NCI-H774 (cell line): ENCODE measurements at places on chromosomes 1 and 21.
A peak's percentile ranks its signal among the peaks of the same experiment; 100 is the strongest.

DNA sequence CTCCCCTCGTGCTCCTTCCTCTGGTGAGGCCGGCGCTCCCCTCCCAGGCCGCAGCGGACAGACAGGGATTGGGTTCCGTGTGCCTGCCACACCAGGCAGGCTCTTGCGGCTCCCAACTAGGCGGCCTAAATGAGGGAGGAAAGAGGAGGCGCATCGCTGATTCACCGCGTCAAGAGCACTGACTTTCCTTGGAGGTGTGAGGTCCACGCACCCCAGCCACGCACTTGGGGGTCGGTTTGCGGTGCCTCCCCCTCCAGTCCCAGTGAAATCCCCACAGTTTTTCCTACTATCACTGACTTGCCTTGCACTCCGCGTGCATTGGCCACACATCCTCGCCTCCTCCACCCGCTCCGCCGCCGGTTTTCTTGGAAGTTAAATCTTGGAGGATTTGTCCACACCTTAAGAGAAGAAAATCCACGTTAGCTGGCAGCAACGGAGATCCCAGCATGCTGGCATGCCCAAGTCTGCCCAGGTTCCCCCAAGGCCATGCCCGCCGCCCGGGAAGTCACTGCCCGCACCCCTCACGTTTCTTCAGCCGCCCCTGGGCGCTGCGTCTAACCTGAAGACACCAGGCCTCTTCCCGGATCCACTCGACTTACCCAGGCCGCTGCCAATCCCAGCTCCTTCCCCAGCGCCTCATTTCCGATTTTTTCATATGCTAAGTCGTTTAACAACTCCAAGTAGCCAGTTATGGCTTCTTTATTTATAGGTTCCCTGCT, 1.1 kb upstream of the FOXD3 start:
- no peak for DNase-seq

DNA sequence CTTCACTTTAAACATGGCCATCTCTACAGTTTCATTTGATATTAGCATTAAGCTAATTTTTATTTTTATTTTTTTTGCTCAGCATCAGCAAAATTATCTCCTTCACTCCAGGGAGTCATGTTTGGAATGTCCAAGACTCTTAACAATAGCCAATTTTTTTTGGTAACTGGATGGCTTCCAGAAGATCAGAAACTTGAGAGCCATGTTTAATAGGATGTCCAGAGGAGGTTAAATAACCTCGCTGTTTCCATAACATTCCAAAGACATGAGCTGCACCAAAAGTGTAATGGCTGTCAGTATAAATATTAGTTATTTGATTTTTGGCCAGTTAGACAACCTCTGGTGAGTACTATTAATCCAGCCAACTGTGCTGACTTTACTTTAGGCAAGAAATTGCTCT, 80.7 kb downstream of the DNTTIP2 start:
- no peak for DNase-seq

- DNase-seq = no peak
These were observed 131.3 kb downstream of the CACHD1 start for GRCh38 chr1:64601207-64601606.

DNA sequence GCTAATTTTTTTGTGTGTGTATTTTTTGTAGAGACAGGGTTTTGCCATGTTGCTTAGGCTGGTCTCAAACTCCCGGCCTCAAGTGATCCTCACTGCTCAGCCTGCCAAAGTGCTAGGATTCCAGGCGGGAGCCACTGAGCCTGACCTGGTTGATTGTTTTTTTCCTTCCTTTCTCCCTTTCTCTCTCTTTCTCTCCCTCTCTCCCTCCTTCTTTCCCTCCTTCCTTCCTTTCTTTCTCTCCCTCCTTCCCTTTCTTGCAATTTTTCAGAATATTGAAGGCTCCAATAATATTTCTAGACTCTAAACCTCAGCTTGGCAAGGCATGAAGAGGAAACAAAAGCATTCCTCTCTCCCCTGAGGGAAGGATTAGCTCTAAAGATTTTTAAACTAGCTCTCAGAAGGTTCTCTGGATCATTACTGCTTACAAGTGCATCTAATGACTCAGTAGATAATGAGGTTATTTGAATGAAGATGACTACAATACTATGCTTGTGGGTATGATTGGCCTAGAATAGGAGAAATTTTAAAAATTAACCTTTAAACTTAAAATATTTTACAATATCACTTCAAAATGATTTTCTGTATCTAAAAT, 68.5 kb upstream of the GADD45A start:
- DNase-seq = no peak

DNA sequence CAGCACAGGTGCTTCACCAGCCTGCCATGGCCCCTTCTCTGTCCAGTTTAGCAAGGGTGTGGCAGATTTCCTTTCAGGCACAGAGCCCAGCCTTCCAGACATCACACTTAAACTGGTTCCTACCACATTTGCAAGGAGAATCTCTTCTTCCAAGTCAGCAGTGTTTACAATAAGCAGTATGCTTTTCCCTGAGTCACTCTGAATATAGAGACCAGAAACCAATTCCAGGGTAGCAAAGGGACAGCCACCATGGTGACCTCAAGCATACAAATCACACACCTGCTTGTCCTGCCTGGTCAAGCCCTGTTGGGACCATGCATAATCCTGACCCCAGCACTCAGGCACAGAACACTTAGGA, 8.7 kb upstream of the CBR3 start:
- no peak for DNase-seq

DNA sequence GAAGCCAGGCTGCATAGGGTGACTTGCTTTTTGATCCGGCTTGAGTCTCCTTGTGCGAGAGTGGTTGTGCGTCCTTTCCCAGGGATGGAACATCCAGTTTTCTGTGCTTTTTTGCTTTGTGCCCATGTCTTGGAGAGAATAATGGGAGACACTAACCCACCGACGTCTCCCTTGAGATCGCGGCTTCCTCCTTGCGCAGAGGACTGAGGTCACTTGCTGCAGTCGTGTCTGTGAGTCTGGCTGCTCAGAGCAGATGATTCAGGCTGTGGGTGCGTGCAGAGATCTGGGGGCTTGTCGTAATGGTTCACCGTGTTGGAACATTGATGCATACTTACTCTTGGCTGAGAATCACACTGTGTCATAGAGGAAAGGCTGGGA, 164.5 kb upstream of the CACNA1E start:
- DNase-seq = no peak

DNA sequence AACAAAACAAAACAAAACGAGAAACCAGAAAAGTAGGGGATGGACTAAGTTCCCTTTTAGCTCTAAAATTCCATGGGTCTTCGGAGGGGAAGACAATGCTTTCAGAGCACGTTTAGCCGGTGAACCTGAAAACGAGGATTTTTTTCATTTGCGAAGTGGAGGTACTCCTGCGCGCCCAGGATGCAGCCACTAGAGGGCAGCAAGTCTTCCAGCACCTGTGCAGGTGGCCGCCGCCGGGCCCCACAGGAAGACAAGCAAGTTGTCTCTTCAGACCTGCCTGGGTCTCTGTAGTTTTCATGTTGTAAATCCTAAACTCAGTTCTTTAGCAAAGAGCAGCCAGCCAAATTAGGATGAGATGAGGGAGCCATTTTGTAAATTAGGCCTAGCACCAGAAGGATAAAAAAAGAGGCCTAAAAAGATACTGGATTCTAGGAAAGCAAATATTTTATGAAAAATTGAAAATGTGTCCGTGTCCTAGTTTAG, 17.7 kb upstream of the SNX27 start:
- peak; percentile 70 for DNase-seq

- DNase-seq = no peak
These were observed 18.5 kb downstream of the CAMK1G start for GRCh38 chr1:209601809-209602657.

- no peak for DNase-seq
These were observed 121.7 kb upstream of the KIAA0040 start for GRCh38 chr1:175314300-175314699.

DNA sequence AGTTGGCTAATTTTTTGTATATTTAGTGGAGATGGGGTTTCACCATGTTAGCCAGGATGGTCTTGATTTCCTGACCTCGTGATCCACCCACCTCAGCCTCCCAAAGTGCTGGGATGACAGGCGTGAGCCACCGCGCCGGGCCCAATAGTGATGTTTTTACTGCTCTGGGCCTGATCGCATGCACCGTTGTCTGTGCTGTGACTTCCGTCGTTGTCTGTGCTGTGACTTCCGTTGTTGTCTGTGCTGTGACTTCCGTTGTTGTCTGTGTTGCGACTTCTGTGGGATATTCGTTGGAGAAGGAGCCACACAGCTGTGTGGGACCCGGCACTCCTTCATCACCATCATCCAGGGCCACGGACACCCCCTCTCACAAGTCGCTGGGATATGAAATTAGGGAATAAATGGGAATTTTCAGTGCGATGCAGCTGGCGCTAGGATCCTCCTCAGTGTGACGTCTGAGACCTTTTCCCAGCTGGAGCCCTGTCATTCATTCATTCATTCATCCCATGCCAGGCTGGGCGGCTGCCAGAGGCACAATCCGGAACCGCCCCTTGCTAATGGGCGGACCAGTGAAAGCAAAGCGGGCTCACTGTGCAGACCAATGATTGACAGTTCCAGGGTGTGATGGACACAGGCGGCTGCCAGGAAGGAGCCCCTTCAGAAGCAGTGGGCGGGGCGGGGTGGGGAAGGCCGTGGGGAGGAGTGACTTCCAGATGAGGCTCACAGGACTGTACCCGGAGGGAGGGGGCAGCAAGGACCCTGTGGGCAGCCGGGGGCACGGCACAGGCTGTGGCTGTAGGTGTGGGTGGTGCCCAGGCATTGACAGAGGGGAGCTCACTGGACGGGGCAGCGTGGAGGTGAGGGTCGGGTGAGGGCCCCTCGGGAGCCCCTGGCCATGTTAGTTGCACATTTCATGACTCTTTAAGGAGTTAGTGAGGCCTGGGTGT, 48.9 kb downstream of the PRKCZ start:
- no peak for DNase-seq

DNA sequence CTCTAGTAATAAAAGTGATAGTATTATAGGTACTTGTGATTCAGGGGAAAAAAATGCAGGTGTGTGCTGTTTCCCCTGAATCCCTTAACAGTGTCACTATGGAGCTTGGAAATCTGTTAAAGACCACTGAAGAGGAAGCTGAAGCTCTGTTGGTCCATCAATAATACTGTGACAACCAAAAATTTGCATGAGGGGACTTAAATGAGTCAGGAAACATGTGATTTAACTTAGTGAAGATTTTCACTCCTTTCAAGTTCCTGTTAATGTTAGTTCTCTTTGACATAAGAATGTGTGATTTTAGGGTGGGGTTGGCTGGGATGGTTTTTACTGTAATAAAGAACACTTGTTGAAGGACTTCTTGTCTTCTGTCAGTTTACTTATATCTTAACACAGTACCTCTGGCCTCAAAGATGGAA, 32.0 kb downstream of the VANGL2 start:
- DNase-seq = no peak

GRCh38 chr1:187744665-187745064, 915.9 kb downstream of the PLA2G4A start:
- no peak for DNase-seq

DNA sequence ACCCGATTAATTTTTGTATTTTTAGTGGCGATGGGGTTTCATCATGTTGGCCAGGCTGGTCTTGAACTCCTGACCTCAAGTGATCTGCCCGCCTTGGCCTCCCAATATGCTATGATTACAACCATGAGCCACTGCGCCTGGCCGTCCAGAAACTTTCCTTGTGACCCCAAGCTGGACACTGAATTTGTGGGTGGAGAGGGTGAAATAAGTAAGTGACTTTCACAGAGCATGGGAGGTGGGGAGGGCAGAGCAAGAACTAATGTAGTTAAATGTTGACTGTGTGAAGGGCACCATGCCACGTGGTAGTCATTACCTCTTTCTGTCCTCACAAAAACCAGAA, 2.7 kb upstream of the UTP11 start:
- DNase-seq = no peak

DNA sequence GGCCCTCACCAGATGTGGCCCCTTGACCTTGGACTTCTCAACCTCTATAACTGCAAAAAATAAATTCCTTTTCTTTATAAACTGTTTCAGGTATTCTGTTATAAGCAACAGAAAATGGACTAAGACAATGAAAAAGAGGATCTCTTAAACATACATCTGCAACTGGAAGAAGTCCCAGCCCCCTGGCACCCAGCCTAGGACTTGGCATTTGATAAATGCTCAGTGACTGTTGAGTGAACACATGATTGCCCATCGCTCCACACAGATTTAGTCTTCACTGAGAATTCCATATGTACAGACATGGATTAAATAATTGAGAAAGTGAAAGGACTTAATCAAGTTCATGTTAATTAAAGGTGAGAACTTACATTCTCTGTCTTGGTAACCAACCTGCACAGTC, 344.9 kb upstream of the RUNX1 start:
- no peak for DNase-seq

- no peak for DNase-seq
These were observed 49.9 kb upstream of the ZC3H12A start for GRCh38 chr1:37424523-37424922.

DNA sequence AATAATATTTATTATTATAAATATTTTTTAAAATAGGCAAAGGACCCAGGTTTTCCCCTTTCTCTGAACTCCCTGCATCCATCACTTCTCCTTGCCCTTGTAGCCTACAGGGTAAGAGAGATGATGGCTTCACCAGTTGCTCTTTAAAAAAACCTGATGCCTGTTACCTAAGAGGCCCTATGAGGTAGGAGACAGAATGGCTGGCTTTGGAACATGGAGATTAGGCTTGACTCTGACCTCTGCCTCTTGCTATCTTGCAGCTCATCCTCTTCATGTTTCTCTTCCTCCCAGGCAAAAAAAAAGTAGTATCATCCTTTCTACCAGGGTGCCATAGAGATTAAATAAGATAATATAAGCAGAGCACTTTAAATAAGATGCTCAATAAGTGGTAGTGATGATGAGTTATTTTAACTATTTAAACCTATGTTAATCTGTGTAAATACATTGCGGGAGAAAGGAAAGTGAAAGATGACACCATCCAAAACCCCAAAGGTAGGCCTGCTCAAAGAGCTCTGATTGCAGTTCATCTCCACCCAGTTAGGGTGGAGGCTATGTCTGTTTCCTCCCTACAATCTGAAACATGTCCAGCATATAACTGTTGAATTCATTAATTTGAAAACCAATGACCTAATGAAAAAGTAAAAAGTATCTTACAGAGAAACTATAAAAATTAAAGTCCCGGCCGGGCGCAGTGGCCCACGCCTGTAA, 51.8 kb downstream of the RGS2 start:
- no peak for DNase-seq

- no peak for DNase-seq
These were observed 34.6 kb downstream of the CFAP57 start for GRCh38 chr1:43206600-43207228.

DNA sequence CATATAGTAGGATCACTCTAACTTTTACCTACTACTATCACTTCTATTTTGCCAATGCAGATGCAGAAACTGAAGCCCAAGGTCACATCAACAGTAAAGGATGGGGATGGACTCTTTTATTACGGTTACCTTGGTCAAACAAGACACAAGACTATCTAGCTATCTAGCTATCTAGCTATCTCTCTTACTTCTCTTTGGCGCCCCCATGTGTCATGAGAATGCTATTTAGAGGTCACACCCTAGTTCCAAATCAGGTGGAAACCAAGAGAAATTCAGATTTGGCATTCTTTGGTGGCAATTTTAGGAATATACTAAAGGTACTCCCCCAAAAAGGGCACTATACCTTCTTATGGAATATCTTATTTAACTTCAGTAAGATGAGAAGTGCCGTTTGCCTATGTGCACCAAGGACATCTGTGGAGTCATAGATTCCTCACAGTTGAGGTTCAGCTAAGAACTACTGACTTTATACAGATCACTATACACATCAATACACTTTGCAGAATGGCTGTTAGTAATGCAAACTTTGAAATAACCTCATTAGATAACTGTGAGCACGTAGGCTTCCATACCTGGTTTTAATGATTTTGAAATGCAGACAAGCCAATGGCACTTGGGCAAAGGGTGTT, 6.7 kb downstream of the ZNF648 start:
- peak; percentile 6 for DNase-seq
